Amniotic stem cell (primary cell): ENCODE measurements at places on chromosomes 5 and 9.

DNA sequence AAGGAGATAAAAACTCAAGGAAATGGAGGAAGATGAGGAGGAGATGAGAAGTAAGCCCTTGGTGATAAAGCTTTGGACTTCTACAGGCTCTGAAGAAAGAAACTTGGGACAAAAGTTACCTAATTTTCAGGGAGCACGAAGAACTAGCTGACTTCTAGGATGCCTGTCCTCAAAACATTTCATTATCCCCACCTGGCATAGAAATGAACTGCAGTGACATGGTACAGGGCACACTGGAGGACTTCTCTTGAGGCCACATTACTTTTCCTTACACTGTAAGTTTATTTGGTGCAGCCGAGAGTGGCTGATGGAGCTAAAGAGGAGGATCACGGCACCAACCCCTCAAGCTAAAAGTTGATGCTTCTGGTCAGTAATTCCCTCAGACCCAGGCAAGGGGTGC, 269.5 kb upstream of the MSX2 start:
- DNase-seq = no peak

- no peak for DNase-seq
Measured at GRCh38 chr9:135712613-135713295, 10.8 kb downstream of the KCNT1 start.

- DNase-seq = no peak
Measured at GRCh38 chr5:44860267-44860666, 51.5 kb downstream of the MRPS30 start.

GRCh38 chr5:58357121-58357520, 102.8 kb downstream of the PLK2 start:
- DNase-seq = no peak

DNA sequence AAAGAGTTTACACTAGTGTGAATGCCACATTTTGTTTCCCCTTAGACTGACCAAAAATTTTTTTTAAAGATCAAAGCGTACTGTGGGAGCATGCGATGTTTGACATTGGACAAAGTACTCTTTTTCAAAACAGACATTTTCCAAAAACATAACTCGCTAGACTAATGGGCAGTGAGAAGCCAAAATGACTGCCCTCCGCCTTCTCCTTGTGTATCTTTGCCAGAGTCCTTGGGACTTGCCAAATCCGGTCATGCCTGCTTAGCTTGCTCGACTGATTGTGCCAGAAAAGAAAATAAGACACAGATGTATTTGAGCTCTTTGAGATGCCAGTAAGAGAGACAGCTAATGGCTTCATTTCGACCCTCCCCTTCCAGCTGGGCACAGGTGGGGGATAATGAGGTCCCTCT, 157.5 kb downstream of the MAPKAP1 start:
- peak; percentile 37 for DNase-seq

DNA sequence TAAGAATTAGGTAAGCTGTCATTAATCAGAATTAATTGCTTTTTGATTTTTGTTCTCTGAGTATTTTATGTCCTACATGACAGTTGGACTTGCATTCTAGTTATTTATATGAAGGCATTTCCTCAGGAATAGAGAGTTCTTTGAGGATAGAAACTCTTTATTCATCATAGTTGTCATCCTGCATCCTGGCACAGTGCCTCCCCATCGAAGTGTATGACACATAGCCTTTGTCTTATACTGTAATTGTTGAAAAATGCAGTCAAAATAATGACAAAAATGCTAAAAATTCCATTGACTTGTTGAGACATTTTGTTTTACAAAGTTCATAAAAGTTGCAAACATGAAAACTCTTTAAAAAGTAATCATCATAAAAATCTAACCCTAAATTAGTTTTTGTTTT, 36.5 kb downstream of the CFAP95 start:
- peak; percentile 29 for DNase-seq
